CD4-positive, alpha-beta T cell treated with Interleukin-17A for 4 hours (primary cell): ENCODE measurements at places on chromosomes 11 and 22.

DNA sequence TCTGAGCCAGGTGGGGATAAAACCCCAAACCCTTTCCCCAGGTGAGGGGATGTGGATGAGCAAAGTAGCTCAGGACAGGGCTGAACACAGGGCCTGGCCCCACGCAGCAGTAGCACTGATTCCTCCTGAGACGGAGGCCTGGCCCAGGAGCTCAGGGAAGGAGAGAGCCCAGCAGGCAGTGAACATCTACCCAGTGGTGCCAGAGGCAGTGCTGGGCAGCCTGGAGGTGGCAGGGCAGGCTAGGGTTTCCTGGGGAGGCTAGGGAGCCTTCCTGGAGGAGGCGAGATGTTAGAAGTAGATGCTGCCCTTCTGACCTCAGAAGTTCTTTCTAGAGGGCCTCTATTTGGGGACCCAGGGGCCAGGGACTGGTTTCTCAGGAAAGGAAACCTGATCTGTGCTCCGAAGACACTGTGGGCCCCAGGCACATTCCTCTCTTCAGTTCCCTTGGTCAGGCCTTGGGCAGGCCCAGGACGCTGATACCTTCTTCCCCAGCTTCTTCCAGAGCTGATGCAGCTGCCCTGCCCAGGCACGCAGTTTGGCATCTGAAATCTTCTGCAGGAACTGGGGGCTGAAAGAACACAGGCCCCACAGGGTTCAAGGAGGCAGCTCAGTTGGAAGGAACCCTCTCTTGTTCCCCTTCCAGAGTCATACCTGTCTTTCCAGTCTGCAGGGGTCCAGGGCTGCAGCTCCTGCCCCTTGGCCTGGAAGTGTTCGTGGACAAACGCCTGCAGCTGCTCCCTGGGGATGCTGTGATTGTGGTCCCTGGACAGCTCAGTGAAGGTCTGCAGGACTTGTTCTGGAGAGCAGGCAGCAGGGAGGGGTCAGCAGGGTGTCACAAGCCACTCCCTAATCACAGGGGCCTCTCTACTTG is 16.8 kb downstream of the TREH start:
- DNase-seq: no peak

DNA sequence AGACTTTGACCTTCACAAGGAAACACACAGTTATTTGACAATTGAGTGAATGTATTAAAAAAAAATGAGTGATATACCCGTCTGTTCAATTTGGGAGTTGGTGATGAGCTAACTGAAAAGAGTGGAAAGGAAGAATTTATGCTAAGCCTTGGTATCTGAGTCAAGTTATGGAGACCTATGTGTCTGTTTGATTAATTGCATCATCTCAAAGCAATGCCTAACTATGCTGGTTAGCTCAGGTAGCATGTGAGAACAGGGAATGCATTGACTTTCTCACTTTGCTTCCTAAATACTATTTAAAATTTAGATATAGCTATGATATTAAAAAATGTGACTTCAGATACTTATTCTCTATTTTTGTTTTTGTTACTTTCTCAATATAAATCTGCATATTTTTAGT is 110.5 kb downstream of the DDX10 start:
- no peak for DNase-seq

GRCh38 chr22:32999039-32999815 is 59.0 kb downstream of the SYN3 start:
- DNase-seq: no peak

DNA sequence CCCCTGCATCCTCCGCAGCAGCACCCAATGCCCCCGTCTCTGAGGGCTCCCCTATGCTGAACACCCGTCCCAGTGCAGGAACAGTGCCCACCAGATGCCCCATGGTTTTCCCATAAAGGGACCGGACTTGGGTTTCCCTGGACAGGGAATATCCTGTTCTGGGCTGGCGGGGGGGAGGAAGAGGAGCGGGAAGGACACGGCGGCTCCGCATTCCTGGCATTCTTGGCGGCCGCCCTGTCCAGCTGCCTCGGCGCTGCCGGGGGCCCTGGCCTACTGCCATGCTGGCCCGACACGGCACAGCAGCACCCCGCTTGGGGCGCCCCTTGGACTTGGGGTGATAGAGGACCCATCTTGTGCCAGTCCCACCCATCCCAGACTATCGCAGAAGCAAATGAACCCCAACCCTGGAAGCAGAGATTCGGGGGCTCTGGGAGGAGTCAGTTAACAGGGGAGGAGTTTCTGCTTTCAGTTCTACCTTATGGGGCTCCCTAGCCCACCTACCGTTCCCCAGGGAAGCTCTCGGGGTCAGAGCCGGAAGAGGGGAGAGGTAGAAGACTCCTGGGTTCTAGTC is 23.7 kb upstream of the CBX7 start:
- no peak for DNase-seq

GRCh38 chr11:5910540-5910939 is 17.5 kb downstream of the OR52E5 start:
- DNase-seq: no peak

- no peak for DNase-seq
These were observed 118.8 kb upstream of the VPREB1 start for GRCh38 chr22:22125579-22126468.

DNA sequence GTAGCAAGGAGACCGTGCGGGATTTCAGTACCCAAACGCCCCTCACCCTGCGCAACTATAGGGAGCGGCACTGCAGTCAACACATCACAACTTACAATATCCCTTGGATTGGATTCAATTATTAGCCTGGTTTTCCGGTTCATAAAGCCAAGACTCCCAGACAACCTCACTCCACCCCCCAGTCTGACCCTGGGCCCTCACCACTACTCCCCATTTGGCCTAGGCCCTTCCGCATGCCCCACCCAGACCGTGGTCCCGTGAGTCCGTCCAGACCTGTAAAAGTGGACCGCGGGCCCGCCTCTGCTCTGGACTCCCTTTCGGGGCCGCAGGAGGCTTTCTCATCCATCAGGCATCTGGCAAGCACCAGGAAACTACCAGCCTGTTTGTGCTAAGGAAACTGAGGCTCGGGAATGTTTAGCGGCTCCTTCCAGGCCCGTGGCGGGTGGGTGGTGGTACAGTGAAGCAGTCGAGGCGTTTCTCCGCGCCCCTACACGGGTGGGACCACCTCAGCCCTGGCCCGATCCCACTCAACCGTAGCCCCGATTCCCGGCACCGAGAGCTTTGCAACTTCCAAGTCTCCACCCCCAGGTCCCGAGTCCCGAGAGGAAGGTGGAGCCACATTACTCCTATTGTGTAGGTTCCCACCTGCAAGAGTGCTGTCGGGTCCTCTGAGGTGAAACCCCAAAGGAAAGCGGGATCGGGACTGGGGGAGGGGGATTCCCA is 679 bp upstream of the DPP3 start:
- DNase-seq: no peak
